ENCODE measurements at places on chromosomes 7 and 10. TPM values are rescaled to one million over a fixed set of nuclear protein-coding genes. Genes with fewer than 3 reads are reported as not detected.

The PCBD1 gene
- total RNA-seq, result 67.6 TPM

The FAM25G gene
- total RNA-seq, result 2.7 TPM

The PPP1R3C gene
- 8.4 TPM for total RNA-seq

The PKD2L1 gene
- total RNA-seq, result 0.20 TPM

The ITPRID1 gene
- total RNA-seq, result 2.6 TPM

The RARRES2 gene
- total RNA-seq, result 115 TPM

The TMEM176B gene
- 355 TPM for total RNA-seq

The CYP2C19 gene
- 0.76 TPM for total RNA-seq

The OR9A2 gene
- total RNA-seq, result not detected

Measured in left colon (tissue), 2 donors.